EH (cell line): ENCODE measurements at places on chromosomes 7 and 10.

DNA sequence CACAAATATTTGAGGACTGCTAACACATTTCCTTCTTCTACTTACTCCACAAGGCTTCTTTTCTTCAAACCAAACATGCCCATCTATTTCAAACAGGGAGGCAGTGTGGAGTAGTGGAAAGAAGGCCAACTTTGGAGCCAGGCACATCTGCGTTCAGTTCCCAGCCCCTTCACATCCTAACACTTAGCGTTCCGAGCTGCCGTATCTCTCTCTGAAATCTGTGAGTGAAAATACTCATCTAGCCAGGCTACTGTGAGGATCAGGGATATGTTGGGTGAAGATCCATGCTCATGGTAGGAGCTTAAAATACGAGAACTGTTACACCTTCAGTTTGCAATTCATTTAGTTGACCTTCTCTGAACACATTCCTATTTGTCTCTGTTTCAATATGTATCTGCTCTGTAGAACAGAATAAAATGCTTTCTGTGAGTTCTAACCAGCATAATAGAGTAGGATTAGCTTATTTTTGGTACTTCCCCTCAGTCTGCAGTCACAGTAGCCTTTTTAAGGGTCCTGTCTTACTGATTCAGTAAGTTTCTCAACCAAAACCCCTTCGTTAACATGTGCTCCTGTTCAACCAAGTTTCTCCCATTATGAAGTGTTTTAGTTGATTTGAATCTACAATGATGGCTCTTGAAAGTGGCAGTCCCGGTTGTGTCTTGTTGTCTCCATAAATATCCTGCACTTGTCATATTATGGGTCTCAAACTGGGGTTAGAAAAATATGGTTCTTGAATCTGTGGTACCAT is 3.3 kb upstream of the MEST start:
- DNase-seq, result peak; percentile 33

DNA sequence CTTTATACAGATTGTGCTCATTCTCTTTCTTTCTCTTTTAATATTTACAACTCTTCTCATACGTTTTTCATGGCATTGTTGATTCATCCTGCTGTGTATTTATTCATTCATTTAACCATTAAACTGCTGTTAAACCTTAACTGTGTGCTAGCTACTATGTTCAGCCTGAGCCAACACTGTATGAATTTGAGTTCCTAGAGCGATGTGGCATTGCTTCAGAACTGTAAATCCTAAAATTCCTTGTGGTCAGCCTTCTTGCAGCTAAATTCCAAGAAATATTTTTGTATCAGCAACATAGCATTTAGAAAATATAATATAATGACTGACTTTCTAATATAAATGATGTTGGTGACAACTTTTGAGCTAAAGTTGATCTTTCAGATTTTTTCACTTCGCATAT is 184.7 kb upstream of the FZD1 start:
- DNase-seq, result peak; percentile 60

DNA sequence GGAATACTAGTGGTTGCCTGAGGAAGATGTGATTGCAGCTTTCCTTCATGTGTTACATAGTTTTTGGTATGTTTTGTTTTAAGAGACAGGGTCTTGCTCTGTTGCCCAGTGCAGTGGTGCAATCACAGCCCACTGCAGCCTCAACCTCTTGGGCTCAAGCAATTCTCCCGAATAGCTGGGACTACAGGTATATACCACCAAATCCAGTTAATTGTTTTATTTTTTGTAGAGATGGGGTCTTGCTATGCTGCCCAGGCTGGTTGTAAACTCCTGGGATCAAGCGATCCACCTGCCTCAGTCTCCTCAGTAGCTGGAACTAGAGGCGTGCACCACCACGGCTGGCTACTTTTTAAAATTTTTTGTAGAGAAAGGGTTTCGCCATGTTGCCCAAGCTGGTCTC is 79.1 kb upstream of the TMEM248 start:
- no peak for DNase-seq

DNA sequence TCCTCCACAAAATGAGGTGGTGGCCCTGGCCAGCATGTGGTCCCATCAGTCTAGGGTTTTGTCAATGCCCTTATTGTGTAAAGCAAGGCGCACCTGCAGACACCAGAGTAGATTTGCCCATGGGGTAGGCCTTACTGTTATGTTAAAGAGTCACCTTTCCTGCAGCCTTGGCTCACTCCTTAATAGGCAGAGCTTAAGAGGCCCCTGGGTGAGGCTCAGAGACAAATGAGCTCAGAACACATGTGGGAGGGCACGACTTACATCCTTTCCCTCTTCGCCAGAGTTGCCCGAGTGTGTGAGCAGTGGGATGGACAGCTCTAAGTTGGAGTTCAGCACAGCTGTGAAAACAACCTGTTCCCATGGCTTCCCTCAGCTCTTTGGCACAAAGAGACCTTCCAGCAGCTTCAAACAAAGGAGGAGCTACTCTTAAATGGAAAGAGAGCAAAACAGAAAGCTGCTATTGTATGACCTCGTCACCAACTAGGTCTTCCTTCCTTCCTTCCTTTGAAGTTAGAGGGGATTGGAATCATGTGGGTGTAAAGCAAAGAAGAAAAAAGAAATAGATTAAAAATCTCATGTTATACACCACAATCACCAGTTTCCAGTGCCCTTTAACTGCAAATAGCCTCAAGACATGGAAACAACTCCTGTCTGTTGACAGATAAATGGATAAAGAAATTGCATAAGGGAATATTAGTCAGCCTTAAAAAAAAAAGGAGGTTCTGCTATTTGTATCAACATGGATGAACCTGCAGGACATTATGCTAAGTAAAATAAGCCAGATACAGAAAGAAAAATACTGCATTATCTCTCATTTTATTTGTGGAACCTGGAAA is 11.9 kb upstream of the XPNPEP1 start:
- DNase-seq, result peak; percentile 44

- peak; percentile 89 for DNase-seq
Measured at GRCh38 chr10:124152139-124153022, 59.0 kb upstream of the CHST15 start.

DNA sequence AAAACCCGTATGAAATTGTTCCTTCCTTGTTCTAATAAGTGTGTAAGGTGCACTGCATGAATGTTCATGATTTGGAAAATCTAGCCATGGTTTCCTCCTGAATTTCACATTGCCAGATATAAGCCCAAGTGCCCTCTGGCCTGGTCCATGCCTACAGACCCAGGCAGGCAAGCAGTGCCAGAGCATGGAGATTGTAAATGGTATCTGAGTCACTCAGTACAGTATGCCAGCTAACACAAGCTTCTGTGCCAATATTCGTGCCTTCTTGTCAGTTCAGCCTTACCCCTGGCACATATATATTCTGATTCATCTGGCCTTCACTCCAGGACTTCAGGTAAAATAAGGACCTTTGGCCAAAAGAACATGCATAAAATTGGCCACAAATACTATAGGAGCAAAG is 38.4 kb upstream of the PDE1C start:
- DNase-seq, result no peak

DNA sequence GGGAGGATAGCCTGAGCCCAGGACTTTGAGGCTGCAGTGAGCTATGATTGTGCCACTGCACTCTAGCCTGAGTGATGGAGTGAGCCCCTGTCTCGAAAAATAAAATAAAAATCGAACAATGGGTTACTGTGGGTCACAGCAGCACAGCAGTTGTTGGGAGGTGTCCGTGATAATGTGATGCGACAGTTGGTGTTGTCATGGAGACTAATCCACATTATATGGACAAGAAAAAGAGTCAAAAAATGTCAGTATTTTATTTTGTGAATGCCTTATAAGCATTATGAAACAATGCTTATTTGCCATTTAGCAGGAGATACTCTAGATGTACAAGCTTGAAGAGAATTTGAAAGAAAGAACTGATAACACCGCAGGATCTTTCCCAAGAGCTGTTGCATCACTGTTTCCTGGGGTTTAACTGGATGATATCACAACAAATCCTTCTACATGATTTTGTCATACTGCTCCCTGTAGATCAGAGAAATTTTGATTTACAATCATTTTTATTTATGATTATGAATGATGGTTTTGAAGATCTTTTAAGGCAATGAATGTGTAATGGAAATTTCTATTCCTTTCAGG is 195.4 kb downstream of the BAMBI start:
- no peak for DNase-seq

DNA sequence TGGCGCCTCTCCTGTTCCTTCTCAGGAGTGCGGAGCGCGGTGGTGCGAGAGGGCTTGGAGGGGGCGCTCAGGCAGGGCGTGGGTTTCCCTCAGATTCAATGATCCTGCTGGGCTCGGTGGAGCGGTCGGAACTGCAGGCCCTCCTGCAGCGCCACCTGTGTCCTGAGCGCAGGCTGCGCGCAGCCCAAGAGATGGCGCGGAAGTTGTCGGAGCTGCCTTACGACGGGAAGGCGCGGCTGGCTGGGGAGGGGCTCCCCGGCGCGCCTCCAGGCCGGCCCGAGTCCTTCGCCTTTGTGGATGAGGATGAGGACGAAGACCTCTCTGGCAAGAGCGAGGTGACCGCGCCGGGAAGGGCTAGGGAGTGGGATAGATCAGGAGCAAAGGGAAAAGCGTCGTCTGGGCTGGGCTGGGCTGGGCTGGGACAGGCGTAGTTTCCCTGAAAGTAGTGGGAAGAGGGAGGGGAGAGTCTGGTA is 17.0 kb downstream of the FAM131B start:
- peak; percentile 9 for DNase-seq

DNA sequence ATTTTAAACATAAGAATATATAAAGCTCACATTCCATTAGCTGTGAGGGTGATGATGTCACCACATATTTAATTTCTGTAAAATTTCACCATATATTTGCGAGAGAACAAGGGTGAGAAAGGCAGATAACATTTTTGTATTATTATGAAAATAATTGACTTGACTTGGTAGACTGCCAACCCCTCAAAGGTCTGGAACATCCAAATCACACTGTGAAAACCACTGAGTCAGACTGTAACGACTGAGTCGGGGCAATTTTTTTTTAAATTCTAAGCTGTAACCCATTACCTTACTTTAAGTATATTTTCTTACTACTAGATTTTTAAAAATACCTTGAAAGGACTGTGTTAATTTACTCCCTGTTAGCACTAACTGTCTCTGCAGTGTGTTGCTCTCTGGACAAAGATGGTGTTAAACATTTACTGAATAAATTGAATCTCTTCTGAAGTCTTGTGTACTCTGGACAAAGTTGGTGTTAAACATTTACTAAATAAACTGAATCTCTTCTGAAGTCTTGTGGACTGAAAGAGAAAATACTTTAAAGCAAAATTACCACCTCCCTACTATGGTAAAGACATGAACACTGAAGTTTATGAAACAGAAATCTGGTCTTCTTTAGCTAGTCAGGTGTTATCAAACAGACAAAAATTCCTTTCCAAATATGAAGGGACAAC is 14.1 kb downstream of the PDZD8 start:
- DNase-seq, result peak; percentile 61

- peak; percentile 41 for DNase-seq
Measured at GRCh38 chr7:27177795-27178320, 3.7 kb upstream of the HOXA10 start.

DNA sequence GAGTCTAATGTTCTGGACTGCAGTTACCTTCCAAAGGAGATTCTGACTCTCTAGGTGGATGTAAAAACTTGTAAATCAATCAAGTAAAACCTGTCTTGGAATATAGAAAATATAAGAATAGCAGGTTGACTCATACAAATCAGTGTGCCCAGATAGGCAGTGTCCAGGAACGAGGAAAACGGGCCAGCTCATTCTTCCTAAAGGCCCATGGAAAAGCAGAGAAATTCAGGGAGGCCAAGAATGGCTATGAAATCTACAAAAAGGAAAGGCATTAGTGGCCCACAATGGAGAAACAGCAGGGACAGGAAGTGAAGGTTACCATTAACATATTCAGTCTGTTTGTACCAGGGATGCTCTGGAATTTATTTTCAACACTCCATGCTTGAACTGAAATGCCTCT is 14.9 kb downstream of the GLI3 start:
- no peak for DNase-seq

GRCh38 chr10:114271779-114272167 is 32.7 kb downstream of the VWA2 start:
- DNase-seq, result peak; percentile 96
